ENCODE measurements at places on chromosomes 1 and 21.
A peak's percentile ranks its signal among the peaks of the same experiment; 100 is the strongest.

- DNase-seq = no peak
These were observed 11.9 kb downstream of the PRXL2B start for GRCh38 chr1:2598329-2598931.

GRCh38 chr1:54054438-54054749, 986 bp downstream of the TCEANC2 start:
- DNase-seq = no peak

DNA sequence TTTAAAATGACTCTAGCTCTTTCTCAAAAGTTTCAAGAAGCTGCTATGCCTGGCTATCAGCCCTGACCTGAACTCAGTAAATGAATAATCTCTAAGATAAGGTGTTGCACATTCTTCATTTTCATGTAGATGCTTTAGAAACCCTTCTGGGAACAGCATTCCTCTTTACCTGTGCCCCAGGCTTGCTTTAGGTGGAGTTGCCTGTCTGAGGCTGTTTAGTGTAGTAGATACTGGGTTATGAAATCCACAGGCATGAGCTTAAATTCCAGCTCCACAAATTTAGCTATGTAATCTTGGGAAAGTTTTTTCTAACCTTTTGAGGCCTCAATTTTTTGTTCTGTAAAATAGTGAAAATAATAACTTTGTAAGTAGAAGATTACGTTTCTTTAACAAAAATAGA, 41.6 kb downstream of the ATP6V1G3 start:
- peak; percentile 77 for DNase-seq

DNA sequence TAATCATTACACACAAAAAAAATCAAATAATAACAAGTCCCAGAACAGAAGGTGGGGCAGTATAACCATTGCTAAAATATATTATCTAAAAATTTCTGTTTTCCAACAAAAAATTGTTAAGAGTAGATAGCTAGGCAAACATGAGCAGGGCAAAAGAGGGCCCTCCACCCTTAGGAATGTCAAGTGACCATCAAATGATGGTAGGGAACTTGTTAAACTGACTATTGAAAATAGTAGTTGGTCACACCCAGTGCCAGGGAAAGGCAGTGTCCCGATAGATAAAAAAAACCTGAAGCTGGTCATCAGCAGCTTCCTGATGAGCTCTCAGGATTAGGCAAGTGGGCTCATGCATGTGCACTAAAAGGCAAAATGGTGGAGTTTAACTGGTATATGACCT, 18.4 kb upstream of the COP1 start:
- no peak for DNase-seq

DNA sequence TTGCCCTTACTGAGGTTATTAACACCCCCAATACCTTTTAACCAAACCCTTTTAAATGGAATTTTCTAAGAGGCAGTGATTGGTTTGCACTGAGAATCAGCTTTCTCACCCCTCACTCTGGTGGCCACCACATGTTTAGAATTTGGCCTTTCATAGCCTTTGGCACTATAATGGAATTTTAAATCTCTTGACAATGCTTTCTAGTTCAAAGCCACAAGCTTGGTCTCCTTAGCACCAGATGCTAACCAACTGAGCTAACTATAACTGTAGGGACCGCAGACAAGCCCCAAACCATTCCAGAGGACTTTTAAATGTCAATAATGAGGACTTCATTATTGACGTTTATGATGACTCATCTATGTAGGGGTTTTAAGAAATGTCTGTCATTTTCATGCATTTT, 238.7 kb upstream of the SNX7 start:
- peak; percentile 91 for DNase-seq

GRCh38 chr1:35560256-35561225, 2.9 kb downstream of the NCDN start:
- DNase-seq = peak; percentile 43

GRCh38 chr1:45843474-45843905, 40.1 kb downstream of the MAST2 start:
- DNase-seq = peak; percentile 52

- no peak for DNase-seq
These were observed 46.4 kb downstream of the ABCG1 start for GRCh38 chr21:42265231-42265812.

DNA sequence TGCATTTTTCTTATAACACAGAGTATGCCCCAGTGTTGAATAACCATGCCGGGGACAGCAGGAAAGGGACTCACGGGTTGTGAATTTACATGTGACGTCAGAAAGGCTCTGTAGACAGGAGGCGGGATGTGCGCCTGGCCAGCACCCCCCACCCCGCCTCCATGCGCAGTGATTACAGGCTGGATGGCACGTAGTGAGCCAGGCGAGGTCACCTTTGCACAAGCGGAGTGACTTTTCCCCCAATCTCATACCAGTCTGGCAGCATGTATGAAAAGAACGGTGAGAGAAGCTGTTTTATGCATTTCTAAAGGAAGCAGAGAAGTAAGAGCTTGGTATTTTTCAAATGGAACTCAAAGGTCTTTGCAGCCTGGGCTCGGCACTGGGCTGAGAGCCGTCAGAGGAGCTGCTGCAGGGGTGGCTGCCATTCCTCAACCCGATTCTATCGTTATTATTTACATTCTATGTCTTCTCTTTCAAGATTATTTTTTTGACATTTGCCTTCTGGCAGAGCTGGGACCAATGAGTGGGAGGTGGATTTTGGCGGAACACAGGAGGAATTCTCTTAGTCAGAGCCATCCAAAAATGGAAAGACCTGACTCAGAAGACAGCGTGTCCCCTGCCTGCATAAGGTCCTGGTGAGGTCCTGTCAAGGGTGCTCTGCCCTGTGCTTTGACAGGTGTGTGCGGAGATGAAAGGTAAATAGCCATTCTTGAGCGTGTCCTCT, 115.6 kb upstream of the SLC45A1 start:
- peak; percentile 72 for DNase-seq

DNA sequence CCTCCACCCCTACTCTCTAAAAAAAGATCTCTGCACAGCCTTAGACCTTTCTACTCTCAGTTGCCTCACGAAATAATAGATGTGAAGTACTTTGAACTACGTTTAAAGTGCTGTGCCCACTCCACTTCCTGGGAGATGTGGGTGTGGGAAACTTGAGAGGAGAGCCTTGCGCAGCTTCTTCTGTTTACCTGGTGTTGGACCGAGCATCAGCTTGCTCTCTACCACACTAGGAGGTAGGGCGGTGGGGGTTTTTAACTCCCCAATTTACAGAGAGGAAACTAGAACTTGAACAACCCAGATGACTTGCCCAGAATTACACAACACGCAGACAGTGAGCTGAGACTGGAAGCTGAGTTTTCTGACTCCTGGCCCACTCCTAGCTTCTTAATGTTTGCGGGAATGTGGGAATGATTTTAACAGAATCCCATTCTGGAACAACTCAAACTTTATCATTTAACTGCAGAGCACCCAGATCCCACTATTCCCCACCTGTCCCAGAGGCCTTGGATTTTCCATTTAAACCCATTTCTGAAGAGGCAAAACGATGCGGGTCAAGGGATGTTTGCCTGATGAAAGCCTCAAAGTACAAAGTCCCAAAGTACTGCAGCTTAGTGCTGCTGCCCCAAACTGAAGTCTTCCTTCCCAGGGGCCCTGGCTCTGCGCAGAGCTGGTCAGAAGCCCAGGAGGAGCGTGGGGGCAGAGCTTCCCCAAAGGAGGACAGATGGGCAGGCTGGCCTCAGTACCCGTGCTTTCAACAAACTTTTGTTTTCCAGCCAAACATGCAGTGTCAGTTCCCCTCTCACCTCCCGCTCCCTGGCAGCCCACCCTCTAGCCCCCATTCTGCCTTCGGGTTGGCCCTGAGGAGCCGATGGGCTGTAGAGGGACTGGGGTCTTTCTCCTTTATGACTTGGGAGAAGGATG, 19.0 kb downstream of the BTG2 start:
- peak; percentile 9 for DNase-seq

GRCh38 chr1:234845836-234846235, 235.9 kb upstream of the IRF2BP2 start:
- no peak for DNase-seq

GRCh38 chr1:231606712-231607111, 19.9 kb upstream of the DISC1 start:
- DNase-seq = peak; percentile 27

DNA sequence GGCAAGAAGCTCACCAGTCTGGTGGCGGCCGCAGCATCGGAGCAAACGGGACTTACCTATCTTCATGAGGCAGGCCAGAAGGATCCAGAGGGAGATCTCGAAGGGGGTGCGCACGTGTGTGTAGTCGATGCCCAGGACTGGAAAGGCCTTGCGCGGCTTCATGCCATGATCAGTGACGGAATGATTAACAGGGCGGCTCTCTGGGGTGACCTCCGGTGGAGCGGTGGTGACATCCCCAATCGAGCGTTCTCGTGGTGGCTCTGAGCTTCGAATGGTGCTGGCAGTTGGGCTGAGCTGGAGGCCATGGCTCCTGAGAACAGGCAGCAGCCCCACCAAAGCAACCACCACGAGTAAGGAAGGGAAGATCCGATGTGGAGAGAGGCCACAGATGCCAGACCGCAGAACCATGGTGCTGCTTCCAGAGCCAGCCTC, 982 bp downstream of the SLC9A1 start:
- no peak for DNase-seq

- DNase-seq = no peak
These were observed 325.6 kb downstream of the RRAGC start for GRCh38 chr1:38533772-38534472.

GRCh38 chr1:44044071-44044801, 13.0 kb upstream of the SLC6A9 start:
- DNase-seq = no peak

- DNase-seq = no peak
These were observed 52.5 kb upstream of the DMRTB1 start for GRCh38 chr1:53406551-53407235.

- DNase-seq = no peak
These were observed 62.1 kb downstream of the B3GALT5 start for GRCh38 chr21:39674801-39675200.

GRCh38 chr1:221806984-221807383, 65.1 kb upstream of the DUSP10 start:
- DNase-seq = no peak

DNA sequence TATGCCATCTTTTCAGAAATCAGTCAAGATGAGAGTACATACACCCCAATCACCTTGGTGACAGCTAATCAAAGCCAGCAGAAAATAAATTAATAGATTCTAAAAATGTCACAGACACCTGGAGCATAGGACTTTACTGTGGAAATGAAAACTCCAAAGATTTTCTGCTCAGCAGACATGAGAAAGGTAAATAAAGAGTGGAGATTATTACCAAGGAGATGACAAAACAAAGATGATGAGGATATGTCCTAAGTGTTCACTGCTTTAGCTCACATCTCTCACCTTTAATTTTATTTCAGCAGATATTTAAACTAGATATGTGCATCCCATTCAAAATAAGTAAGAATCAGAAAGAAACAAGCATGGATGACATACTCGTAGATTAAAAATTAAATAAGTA, 14.8 kb upstream of the KCNT2 start:
- DNase-seq = no peak

DNA sequence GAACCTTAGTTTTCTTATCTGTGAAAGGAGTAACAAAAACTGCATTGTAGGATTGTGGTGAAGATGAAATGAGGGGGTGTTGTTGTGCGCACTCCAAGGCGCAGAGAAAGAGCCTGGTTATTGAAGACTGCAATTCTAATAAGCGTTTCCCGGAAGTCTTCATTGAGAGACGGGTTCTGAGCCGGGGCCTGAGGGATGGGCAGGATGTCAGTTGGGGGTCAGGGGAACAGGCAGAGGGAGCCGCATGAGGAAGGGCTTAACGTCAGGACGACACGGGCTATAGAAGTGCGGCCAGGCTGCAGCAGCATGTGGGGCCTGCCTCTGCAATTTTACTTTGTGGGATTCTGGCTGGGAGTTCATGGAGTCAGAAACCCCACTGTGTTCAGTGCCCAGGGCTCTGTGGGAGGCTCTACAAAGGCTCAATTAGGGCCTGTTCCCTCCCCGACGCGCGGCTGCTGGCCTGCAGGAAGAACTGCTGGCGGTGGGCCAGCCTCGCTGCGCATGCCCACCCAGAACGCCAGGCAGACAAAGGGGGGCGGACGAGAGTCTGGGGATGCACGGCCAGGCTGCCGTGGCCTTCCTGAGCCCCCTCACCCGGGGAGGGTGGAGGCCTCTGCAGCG, 20.7 kb downstream of the TRIM62 start:
- no peak for DNase-seq

DNA sequence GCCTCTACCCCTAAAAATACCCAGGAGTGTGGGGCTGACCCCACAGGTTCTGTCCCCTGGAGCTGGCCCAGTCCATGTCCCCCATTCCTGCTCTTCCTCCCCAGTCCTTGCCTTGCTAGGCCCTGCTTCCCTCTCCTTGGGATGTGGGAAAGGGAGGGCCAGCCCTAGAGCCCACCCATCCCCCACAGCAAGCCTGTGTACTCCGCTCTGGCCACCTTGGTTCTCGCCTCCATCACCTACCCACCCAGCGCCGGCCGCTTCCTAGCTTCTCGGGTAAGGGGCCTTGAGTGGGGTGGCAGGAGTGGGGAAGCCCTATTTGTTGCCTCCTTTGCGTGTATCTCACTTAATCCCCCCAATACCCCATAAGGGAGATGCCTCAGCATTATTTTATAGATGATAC, 6.7 kb downstream of the CLCNKB start:
- no peak for DNase-seq

GRCh38 chr1:60394436-60394835, 320.9 kb upstream of the C1orf87 start:
- DNase-seq = peak; percentile 33

GRCh38 chr1:157948312-157949073, 45.0 kb upstream of the KIRREL1 start:
- DNase-seq = peak; percentile 25

DNA sequence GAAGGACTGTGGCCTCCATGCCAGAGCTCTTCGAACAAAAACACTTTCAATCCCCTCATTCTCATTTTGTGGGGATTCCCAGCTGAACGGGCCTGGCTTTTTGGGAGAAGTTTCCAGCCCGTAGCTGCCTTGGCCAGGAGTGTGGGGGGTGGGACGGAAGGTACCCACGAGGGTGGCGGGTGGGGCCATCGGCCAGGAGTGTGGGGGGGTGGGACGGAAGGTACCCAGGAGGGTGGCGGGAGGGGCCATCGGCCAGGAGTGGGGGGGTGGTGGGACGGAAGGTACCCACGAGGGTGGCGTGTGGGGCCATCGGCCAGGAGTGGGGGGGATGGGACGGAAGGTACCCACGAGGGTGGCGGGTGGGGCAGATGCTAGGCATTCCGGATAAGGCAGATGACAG, 71.7 kb upstream of the ZBTB18 start:
- DNase-seq = no peak
